Purkinje cell (primary cell): ENCODE measurements at places on chromosomes 16 and 17. TPM values are rescaled to one million over a fixed set of nuclear protein-coding genes. Genes with fewer than 3 reads are reported as not detected.

PLA2G15 gene
- polyA plus RNA-seq: 7.2 and 16.6 TPM in 2 replicates

LAT gene
- polyA plus RNA-seq: 4.9 TPM in 1 of 2 replicates, not detected in the other

HES7 gene
- polyA plus RNA-seq: not detected in 2 replicates

TEKT5 gene
- polyA plus RNA-seq: 1.0 TPM in 1 of 2 replicates, not detected in the other

GNG13 gene
- polyA plus RNA-seq: 2,278 and 2,470 TPM in 2 replicates

FOXC2 gene
- not detected in 2 replicates for polyA plus RNA-seq
